ENCODE measurements at places on chromosomes 1 and 21.

DNA sequence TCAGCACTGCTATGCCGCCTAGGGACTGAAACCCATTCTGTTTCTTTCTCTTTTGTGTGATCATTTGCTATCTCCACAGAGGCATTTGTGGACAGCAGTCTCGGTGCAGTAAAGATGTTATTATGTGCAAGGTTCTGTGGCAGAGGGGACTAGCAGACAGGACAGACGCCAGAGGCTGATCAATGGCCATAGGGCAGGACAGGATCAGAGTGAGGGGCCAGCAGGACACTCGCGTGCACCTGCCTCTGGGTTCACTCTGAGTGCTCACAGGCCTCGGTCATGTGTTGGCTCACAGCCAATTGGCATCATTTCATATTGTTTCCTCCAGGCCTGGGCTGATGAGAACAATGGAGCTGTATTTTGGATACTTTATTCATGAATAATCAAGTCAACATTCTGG lies 212.6 kb downstream of the TGFB2 start:
- no peak for DNase-seq

GRCh38 chr1:94963864-94964263 lies 37.0 kb upstream of the CNN3 start:
- DNase-seq = no peak

DNA sequence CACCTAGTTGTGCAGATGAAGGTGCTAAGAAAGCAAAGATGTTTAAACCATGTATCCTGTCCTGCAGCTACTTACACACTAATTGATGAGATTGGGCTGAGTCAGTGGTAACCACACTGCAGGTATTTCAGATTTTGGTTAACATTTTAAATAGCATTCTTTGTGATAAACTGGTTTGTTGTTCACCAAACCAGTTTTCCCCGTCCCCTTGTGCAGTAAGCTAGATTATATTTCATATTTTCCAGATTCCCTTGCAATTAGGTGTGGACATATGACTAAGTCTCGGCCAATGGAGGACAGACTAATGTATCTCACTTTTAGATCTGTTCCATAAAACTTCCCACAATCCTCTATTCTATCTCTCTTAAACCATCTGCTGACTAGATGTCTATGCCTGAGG lies 320.4 kb downstream of the RWDD3 start:
- no peak for DNase-seq

- DNase-seq = no peak
These were observed 3.6 kb upstream of the RD3 start for GRCh38 chr1:211495584-211495983.

DNA sequence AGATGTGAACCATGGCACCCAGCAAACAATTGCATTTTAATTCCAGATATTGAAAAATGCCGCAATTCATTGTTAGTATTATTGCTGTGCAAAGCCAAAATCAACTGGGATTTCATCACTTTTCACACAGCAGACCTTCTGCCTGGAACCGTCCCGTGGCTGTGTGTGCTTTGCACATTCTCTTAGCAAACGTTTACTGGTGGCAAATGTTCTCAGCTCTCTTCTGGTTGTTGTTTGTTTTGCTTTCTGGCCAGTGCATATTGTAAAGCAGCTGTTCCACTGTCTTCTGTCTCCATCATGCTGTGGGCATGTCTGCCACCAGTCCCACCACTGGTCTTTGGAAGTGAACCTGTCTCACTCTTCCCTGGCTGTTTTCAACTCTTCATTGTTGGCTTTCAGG lies 19.8 kb upstream of the TTLL10 start:
- DNase-seq = no peak

GRCh38 chr1:97270508-97271307 lies 549.1 kb downstream of the PTBP2 start:
- no peak for DNase-seq

DNA sequence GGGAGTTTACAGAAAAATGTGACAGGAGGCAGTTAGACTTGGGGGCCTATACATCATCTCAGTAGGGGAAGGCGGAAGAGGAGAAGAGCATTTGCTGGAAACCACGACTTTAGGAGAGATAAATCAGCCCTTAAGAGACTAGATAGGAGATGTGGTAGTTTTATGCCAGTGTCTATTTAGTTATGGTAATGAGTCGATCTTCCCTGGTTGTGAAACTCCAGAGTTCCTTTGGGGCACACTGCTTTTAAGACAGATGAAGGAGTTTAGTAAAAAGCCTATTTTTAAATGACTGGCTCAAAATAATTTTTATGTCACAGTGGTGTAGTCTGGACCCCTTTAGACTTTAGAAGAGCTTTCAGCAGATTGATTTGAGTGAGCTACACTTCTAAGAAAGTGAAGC lies 7.8 kb downstream of the PGM1 start:
- no peak for DNase-seq
